Kidney (tissue), 22 donors: ENCODE measurements at places on chromosomes 1 and 21. TPM values are rescaled to one million over a fixed set of nuclear protein-coding genes. Genes with fewer than 3 reads are reported as not detected.

- DNase-seq = no peak
Measured at GRCh38 chr1:221667504-221667903, 74.4 kb downstream of the DUSP10 start.

- DNase-seq = no peak
Measured at GRCh38 chr1:151621351-151621750, 9.5 kb downstream of the SNX27 start.

DNA sequence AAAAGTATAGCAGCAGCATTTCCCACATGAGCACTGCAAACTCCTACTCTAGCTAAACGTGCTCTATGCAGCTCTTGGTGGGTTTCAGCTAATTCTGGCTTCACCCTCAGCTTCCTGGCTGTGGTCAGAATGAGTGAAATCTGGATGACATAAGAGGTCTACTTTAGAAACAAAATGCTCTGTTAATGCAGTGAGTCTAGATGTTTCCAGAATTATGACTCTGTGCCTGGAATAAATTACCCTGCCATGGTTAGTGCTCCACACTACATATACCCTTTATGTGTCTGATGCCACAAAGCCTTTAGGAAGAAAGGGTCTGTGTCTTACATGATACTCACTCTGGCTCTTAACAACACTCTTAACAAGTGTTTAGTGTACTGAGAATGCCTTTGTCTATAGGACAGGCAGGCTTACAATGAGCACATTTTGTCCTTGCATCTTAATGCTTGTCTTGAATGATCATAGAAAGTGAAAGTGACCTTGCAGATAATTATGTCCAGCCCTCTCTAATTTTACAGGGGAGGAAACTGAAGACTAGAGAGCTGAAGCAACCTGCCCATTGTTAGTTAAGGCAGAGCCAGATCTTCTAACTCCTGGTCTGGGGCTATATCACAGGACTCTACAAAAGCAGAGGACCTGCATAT, 9.2 kb downstream of the S100A10 start:
- DNase-seq = no peak

GRCh38 chr21:37219761-37220432, 47.2 kb downstream of the VPS26C start:
- DNase-seq = peak; percentile 6

GRCh38 chr21:38843806-38844503, 38.2 kb downstream of the ETS2 start:
- DNase-seq = no peak

DNA sequence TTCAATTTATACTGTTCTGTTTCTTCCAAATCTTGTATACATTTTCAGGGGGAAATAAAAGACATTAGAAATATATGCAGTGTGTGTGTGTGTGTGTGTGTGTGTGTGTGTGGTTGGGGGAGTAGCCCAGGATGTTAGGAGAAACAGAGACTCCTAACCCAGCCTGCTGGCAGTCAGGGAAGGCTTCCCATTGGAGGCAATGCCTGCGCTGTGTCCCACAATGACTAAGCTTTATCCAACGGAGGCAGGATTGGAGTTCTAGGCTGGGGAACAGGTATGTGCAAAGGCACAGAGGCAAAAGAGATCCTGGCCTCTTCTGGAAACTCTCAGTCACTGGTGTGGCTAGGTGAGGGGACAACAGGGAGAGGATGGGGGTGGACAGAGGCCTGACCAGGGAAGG, 16.5 kb upstream of the ADGRB2 start:
- DNase-seq = no peak

DNA sequence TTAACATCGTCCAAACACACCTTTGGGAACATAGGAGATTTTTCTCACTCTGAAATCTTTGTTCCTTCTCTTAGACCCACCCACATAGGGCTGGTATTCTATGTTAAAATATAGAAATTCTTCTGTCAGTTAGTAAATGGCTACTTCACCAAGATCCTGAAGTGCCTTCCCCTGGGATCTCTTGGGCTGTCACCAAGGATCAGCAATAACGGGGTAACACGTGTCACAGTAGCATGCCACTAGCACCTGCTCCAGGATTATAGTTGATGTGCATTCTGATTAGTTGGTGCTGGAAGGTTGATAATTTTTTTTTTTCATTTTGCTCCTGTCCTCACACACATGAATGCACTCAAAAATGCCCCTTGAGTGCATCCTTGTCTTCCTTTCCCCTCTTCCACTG, 298.7 kb downstream of the NTNG1 start:
- DNase-seq = no peak

- DNase-seq = no peak
Measured at GRCh38 chr21:39453571-39454179, 1.9 kb downstream of the SH3BGR start.

GRCh38 chr1:171161431-171161830, 23.7 kb upstream of the FMO2 start:
- DNase-seq = no peak

- DNase-seq = no peak
Measured at GRCh38 chr1:119005724-119006405, 17.7 kb upstream of the TBX15 start.

DNA sequence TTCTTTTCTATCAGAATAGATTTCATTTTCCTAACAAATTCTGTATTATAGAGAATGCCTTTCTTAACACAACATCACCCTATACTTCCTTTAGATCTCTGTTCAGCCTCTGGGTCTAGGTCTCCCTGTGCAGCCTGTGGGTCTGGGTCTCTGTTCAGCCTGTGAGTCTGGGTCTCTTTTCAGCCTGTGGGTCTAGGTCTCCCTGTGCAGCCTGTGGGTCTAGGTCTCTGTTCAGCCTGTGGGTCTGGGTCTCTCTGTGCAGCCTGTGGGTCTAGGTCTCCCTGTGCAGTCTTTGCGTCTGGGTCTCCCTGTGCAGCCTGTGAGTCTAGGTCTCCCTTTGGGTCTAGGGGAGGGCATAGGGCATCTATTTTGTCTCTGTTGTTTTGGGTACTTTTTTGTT, 59.6 kb upstream of the DIP2A start:
- DNase-seq = no peak

- DNase-seq = peak; percentile 48
Measured at GRCh38 chr21:33815143-33815707, 100.4 kb downstream of the ATP5PO start.

Gene GCSAML
- 1.8 TPM for total RNA-seq

Gene C8A
- total RNA-seq = 0.09 TPM

Gene SH3GLB1
- total RNA-seq = 79.7 TPM

Gene CLCA4
- total RNA-seq = 0.13 TPM

Gene ZNF648
- total RNA-seq = not detected

Gene RNU1-3
- total RNA-seq = 8,605 TPM

Gene ETV3L
- total RNA-seq = not detected

Gene PGLYRP4
- not detected for total RNA-seq
